PC-3 (cell line): ENCODE measurements at places on chromosomes 16 and 17. TPM values are rescaled to one million over a fixed set of nuclear protein-coding genes. Genes with fewer than 3 reads are reported as not detected.

DNA sequence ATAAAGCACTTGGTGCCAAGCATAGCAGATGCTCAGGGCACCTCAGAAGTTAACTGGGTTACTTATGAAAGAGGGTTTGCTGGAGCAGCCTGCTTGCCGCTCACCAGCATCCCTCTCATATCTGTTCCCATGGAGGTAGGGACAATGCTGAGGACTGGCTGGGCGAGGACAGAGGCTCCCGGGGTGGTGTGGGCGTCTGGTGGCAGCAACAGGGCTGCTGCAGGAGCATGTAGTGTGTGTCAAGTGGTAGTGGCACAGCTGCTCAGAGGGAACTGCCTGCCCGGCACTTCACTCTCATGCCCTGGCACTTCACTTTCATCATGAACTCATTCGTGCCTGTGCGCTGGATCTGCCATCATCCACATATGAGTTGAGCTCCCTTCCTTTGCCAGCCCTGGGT is 26.9 kb upstream of the ZNHIT3 start:
- no peaks in the 10 kb centered on the region for H3K36me3 ChIP-seq
- no peak for DNase-seq
- H3K27ac ChIP-seq, result no peak overlapping the region
- H3K4me1 ChIP-seq, result no peaks in the 10 kb centered on the region
- no peaks in the 10 kb centered on the region for H3K27me3 ChIP-seq

GRCh38 chr17:45719335-45720071 is 64.6 kb upstream of the CRHR1 start:
- DNase-seq, result peak; percentile 97
- peak overlapping the region; percentile 20; the same call in 1 of the 2 replicates for H3K27ac ChIP-seq
- H3K4me3 ChIP-seq, result peak overlapping the region; percentile 37; the same call in 1 of the 2 replicates
- peaks cover 13% of the 10 kb centered on the region for H3K27me3 ChIP-seq
- H3K36me3 ChIP-seq, result no peaks in the 10 kb centered on the region
- peaks cover 26% of the 10 kb centered on the region for H3K4me1 ChIP-seq

DNA sequence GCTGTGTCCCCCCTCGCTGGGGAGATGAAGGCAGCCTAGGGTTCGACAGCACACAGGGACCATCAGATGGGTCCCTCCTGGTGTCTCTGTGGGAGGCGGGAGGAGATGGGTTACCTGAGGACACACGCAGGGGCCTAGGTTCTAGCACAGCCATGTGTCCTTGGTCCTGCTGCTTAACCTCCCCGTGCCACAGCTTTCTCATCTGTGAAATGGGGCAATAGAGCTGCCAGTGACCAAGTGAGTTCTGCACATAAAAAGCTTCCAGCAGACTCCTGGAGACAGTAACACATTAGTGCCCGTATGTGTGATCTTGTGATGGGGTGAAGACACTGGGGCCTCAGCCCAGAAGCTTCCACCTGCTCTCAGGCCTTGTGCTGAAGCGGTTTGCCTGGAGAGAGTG is 96.0 kb upstream of the GSE1 start:
- no peaks in the 10 kb centered on the region for H3K36me3 ChIP-seq
- H3K4me1 ChIP-seq, result peaks cover 35% of the 10 kb centered on the region
- H3K4me3 ChIP-seq, result no peak overlapping the region
- no peak for DNase-seq
- H3K27me3 ChIP-seq, result no peaks in the 10 kb centered on the region

DNA sequence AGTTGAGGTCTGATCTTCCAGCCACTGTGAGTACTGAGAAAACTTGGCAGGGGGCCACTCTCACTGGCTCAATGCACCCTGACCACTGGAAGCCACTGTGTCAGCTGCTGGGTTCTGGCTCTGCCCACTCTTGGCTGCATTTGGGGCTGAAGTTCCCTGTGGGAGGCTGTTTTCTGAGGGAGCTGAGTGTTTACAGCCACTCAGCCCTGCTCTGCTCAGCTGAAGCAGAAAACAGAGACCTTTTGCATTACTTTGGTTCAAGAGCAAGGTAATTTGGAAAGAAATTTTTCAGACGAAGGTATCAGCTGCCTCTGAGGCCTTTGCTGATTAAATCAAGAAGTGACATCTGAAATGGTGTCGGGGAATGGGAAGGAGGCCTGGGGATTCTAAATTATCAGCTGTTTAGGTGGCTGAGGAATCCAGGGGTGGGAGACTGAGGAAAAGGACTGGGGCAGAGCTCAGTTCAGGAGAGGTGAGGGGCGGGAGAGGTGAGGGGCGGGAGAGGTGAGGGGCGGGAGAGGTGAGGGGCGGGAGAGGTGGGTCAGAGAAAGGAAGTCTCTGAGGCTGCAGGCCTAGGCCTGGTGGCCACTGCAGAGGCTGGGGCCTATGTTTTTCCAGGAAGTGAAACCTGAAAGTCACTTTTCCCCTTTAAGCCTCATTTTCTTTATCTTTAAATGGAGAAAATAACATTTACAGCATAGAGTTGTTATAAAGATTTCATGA is at the start of gene ACSM5:
Gene ACSM5 (plus strand): TSS at position 137 of the 723 bp plus-strand sequence. CDS start 1,951 bp downstream, outside the sequence.
- no peak within 1 kb of the TSS for H3K27ac ChIP-seq
- H3K4me3 ChIP-seq, result no peak within 1 kb of the TSS
- DNase-seq, result no peak

DNA sequence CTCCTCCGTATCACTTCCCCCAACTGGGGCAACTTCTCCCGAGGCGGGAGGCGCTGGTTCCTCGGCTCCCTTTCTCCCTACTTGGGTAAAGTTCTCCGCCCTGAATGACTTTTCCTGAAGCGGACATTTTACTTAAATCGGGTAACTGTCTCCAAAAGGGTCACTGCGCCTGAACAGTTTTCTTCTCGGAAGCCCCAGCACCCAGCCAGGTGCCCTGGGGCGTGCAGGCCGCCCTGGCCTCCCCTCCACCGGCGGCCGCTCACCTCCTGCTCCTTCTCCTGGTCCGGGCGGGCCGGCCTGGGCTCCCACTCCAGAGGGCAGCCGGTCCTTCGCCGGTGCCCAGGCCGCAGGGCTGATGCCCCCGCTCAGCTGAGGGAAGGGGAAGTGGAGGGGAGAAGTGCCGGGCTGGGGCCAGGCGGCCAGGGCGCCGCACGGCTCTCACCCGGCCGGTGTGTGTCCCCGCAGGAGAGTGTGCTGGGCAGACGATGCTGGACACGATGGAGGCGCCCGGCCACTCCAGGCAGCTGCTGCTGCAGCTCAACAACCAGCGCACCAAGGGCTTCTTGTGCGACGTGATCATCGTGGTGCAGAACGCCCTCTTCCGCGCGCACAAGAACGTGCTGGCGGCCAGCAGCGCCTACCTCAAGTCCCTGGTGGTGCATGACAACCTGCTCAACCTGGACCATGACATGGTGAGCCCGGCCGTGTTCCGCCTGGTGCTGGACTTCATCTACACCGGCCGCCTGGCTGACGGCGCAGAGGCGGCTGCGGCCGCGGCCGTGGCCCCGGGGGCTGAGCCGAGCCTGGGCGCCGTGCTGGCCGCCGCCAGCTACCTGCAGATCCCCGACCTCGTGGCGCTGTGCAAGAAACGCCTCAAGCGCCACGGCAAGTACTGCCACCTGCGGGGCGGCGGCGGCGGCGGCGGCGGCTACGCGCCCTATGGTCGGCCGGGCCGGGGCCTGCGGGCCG is 1.6 kb downstream of the HIC1 start:
- no peak for DNase-seq
- no peak overlapping the region for H3K27ac ChIP-seq
- H3K36me3 ChIP-seq, result no peaks in the 10 kb centered on the region
- H3K4me3 ChIP-seq, result no peak overlapping the region
- peaks cover 7% of the 10 kb centered on the region for H3K4me1 ChIP-seq
- no peaks in the 10 kb centered on the region for H3K27me3 ChIP-seq

DNA sequence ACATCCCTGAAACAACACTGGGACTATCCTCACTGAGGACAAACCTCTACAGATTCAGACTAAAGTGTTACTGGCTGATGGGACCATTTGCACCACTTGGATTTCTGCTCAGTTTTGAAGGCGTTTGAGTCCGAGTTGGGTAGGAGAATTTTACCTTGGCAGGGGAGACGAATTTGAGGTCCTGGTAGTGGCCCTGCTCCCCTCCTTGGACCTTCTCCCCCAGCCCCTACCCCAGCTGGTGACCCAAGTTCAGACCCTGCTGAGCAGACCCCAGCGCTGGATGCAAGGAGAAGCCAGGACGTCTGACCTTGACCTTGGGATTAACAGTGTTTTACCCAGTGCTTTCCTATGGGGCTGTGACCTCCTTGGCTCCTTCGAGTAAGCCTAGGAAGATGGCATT is 13.6 kb downstream of the CACNG5 start:
- peaks cover 39% of the 10 kb centered on the region for H3K27me3 ChIP-seq
- no peak for DNase-seq
- H3K27ac ChIP-seq, result no peak overlapping the region
- no peaks in the 10 kb centered on the region for H3K4me1 ChIP-seq

The C16orf92 gene
- not detected in 2 replicates for total RNA-seq

The CASKIN1 gene
- 1.6 and 1.7 TPM in 2 replicates for total RNA-seq

The ZNF263 gene
- 52.2 and 68.7 TPM in 2 replicates for total RNA-seq
